ENCODE measurements at places on chromosomes 5 and 9.

DNA sequence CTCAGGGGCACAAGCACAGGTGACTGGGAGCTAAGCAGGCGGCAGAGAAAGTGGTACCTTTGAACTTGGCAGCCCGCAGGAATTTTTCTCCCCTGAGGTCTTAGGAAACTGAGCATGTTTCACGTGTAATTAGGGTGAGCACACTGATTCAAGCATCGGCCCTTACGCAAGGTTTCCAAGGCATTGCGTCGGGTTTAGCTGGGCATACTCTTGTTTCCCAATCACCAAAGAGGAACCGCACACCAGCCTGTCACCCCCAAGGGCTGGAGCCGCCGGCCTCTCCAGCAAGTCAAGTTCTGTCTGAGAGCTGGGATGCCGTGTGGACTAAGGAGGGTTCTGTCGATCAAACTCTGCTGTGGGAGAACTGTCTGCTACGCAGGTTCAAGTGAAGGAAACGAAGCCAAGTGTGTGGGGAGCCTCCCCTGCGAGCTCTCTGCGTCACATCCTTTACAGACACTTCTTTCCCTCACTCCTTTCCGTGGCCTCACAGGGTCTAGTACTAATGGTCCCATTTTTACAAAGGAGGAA lies 53.0 kb downstream of the ERGIC1 start:
- DNase-seq, result no peak

DNA sequence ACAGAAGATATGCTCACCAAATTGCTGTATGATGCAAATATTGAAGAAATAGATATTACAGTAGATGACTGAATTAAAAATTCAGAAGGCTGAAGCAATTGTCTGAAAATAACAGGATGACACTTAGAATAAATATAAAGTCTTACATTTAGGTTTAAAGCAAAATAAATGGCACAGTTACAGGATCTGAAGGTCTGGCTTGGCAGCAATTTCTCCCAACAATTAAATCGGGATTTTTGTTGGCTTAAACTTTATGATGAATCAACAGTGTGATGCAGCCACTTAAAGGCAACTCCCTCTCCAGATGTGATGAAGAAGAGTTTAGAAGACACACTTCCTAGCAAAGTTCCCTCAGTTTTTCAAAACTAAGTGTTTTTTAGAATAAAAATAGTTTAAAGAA lies 80.5 kb downstream of the NREP start:
- DNase-seq, result no peak

DNA sequence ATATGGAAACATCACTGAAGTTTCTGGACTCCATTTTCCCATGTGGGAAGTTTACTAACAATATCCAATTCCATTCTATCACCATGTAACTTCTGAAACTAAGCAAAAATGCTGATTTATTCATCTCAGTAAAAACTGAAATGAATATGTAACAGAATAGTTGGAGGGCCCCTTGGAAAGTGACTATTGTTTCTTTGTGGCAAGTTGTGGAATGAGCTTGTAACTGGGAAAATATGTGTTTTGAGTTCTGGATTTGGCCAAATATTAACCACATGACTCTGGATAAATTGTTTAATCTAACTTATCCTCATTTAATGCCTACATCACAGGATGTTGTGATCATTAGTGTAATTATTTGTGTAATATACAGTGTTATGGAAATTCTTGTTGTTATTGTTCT lies 619.3 kb downstream of the TLE4 start:
- DNase-seq, result no peak

- no peak for DNase-seq
These were observed 152.8 kb downstream of the ADAMTS12 start for GRCh38 chr5:33738967-33739366.

GRCh38 chr9:128249908-128250838 lies 25.6 kb downstream of the GOLGA2 start:
- peak; percentile 99 for DNase-seq

DNA sequence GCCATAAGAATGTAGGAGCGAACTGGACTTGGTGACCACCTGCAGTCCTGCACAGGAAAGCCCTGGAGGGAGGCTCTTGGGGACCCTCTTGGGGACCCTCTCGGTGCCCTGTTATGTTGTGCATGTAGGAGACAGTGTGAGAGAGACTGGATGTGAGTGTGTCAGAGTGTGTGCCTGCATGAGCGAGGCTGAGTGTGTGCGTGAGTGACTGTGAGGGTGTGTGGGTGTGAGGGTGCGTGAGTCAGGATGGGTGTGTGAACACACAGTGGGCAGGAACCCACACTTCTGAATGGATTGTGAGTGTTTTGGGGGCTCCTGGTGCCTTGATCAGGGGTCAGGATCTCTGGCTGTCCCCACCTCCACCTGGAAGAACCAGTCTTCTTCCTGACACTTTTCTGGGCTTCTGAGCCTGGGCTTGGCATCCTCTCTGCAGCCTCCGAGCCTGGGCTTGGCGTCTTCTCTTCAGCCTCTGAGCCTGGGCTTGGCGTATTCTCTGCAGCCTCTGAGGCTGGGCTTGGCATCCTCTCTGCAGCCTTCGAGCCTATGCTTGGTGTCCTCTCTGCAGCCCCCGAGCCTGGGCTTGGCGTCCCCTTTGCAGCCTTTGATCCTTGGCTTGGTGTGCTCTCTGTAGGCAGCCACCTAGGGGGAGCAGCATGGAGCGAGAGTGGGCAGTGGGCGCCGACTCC lies 25.6 kb upstream of the ANKRD33B start:
- no peak for DNase-seq

DNA sequence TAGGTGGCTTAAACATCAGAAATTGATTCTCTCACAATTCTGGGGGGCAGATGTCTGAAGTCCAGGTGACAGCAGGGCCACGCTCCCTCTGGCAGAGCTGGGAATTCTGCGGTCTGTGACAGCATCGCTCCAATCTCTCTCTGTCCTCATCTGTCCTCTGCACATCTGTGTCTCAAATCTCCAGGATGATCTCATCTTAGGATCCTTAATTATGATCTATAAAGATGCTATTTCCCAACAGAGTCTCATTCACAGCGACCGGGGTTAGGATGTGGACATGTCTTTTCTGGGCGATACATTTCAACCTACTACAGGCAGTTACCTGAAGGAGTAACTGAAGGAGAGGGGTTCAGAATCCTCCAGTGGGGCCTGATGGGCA lies 31.4 kb downstream of the ANKRD33B start:
- DNase-seq, result peak; percentile 1
